H4 (cell line): ENCODE measurements at places on chromosomes 11 and 22. TPM values are rescaled to one million over a fixed set of nuclear protein-coding genes. Genes with fewer than 3 reads are reported as not detected.

JHY gene
- 2.8 and 2.9 TPM in 2 replicates for total RNA-seq

LMO1 gene
- 0.46 TPM in 1 of 2 replicates, not detected in the other for total RNA-seq

OR4C13 gene
- total RNA-seq, result not detected in 2 replicates

SNX15 gene
- 6.3 and 8.5 TPM in 2 replicates for total RNA-seq

KRTAP5-11 gene
- total RNA-seq, result not detected in 2 replicates

SCN2B gene
- not detected in 2 replicates for total RNA-seq

CNGA4 gene
- total RNA-seq, result not detected in 2 replicates

BUD13 gene
- 24.7 and 26.3 TPM in 2 replicates for total RNA-seq

OR52N5 gene
- not detected in 2 replicates for total RNA-seq

KCNQ1 gene
- total RNA-seq, result 0.04 TPM in 1 of 2 replicates, not detected in the other

RRM1 gene
- 180 and 193 TPM in 2 replicates for total RNA-seq

PIH1D2 gene
- 1.4 and 2.1 TPM in 2 replicates for total RNA-seq

ANGPTL5 gene
- total RNA-seq, result not detected in 2 replicates

RAG2 gene
- total RNA-seq, result not detected in 2 replicates

MPPED2 gene
- total RNA-seq, result 1.8 and 3.5 TPM in 2 replicates

ARHGAP42 gene
- total RNA-seq, result 4.3 and 8.3 TPM in 2 replicates

GLYAT gene
- total RNA-seq, result not detected in 2 replicates

GCAT gene
- 11.5 and 14.3 TPM in 2 replicates for total RNA-seq

GPHA2 gene
- total RNA-seq, result not detected in 2 replicates

APOL3 gene
- total RNA-seq, result 7.2 and 9.4 TPM in 2 replicates

PLA2G3 gene
- total RNA-seq, result not detected in 2 replicates

PLAAT4 gene
- total RNA-seq, result 49.3 and 72.0 TPM in 2 replicates

C22orf42 gene
- total RNA-seq, result not detected in 2 replicates
